ENCODE measurements at places on chromosomes 3 and 15.

DNA sequence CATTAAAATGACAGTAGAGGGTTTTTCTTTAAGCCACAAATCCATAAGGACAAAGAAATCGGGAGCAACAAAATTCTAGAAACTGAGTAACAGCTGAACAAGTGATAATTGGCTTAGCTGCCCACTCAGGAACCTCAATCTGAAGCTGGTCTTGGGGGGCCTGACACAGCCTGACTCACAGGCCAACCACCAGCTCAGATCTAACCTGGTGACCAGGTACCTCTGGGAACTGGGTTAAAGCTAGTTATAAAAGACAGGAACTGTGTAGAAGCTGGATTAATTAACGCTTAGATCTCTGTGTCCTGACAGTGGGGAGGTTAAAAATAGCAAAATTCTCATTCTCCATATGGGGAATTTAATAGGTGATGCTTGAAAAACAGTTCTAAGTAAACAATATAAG is 161.9 kb downstream of the PLCL2 start:
- no peak for DNase-seq

DNA sequence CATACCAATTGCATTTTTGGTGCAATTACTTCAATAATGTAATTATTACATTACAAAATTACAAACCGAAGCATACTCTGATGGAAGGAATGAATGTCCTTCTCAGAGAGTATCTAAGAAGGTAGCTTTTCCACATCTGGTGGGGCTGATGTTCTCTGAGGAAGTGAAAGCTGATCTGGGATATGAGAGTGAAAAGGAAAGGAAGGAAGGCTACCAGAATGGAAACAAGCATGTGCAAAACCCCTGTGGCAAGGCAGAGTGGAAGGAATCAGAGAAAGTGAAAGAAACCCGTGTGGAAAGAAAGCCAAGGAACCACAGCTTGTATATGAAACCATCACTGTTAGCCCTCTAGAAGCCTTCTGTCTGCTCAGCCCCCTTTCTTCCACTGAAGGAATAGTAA is 35.3 kb upstream of the GOLGA8A start:
- DNase-seq, result no peak

GRCh38 chr3:190266913-190267290 is 55.3 kb downstream of the CLDN1 start:
- DNase-seq, result no peak

DNA sequence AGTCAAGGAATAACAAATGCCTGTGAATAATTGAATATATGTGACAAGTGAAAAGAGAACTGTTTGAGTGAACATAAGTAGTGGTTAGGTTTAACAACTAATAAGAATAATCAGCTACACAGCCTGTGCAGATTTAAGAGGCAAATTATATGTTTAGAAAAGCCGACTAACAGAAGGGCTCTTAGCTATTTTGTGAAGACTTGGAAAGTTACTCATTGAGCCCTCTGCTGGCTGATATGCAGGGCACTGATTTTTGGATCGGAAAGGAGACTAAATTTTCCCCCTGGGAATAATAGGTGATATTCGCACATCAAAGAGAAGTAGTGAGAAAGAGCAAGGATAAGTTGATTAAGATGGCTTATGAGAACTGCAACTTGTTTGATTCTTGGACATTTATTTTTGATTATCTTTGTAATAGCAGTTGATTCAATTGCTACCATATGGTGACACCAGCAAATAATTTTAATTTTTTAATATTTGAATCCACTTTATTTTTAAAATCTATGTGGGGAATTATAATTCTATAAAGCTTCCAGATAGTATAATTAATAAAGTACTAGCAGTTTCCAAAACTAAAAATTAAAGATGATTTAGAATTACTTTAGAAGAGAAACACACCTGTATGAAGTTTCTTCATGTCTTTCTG is 156.2 kb downstream of the NLGN1 start:
- peak; percentile 16 for DNase-seq

DNA sequence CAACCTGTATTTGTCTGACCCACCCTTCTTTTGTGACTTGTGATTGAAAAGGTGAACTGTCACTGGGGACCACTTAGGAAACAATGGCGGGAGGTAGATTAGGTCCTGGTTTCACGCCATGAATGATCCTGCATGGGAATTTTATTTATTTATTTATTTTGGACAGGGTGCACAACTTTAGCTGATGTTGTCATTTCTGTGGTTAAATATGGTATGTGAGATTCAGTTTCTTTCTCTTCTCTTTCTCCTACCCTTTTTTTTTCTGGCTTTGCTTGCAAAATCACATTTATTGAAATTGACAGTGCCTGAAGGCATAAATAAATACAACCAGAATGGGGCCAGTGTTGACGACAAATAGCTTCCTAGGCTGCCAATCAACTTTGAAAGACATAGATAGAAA is 18.0 kb upstream of the HTR3E start:
- no peak for DNase-seq

- no peak for DNase-seq
Observed at GRCh38 chr3:64244011-64244942, 19.0 kb upstream of the PRICKLE2 start.

DNA sequence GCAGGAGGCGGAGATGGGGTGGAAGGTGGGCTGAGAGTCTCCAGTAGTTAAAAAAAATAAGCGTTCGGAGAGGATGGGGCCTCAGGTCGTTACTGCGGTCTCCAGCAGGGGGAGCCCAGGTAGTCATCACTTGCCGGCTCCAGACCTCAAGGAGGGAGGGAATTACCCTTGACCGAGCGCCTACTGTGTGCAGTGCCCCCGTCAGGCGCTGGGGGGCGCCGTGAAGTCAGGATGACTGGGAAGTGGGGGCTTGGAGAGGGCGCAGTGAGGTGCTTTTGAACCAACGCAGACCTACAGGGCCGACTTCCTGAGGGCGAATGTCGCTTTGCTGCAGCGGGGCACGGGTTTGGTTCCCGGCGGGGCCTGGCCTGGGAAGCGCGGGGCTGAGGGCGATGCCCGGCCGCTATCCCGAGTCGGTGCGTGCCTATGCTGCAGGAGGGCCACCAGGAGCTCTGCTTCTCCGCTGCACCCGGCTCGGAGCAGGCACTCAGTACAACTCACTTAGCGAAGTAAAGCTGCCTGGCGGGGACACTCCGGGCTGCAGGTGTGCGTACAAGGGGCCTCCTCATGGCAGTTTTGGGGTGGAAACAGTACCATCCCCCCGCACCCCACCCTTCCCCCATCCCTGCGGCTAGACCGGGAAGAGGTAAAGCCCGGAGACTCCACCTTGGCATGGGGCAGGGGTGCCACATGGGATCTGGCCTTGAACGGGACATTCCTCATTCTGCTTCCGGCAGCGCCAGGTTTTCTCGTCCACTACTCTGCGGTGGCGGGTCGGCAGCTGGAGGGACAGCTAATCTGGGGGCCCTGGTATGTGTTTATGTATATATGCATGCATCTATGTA is 79.8 kb downstream of the RHCG start:
- DNase-seq, result peak; percentile 92

- DNase-seq, result no peak
Observed at GRCh38 chr3:66227915-66228314, 7.1 kb downstream of the SLC25A26 start.

DNA sequence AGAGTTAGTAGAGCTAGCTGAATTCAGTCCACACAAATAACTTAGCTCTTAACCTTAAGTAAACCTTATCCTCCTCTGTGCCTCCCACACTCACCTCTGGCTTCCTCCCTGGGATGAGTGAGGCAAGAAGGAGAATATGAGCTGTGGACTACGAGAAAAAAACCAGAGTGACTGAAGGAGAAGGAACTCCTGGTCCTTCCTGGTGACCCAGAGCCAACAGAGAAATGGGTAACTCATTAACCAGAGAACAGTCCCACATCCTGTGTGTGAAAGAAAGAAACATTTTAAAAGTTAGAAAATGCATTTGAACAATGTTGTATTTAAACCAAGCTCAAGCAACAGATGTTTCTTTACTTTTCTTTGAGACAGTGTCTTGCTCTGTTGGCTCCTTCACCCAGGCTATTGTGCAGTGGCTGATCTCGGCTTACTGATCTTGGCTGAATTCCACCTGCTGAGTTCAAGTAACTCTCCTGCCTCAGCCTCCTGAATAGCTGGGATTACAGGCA is 27.5 kb upstream of the FAM81A start:
- DNase-seq, result no peak

- DNase-seq, result no peak
Observed at GRCh38 chr3:167441256-167441655, 32.6 kb downstream of the SERPINI2 start.

DNA sequence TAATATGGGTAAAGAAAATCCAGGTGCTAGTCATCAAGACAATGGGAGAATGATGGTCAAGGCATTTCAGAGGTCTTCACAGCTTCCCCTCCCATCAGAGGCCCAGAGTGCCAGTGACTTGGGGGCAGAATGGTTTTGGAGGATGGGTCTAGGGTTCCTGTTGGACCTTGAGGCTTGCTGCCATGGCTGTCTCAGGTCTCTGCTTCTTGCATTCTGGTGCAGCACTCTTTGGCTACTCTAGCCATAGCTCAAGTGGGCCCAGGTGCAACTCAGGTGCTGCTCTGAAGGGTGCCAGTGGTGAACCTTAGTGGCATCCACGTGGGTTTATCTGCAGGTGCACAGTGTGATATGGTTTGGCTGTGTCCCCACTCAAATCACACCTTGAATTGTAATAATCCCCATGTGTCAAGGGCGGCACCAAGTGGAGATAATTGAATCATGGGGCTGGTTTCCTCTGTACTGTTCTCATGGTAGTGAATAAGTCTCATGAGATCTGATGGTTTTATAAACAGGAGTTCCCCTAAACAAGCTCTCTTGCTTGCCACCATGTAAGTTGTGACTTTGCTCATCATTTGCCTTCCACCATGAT is 48.5 kb upstream of the PEX5L start:
- DNase-seq, result no peak

GRCh38 chr15:40446144-40446543 is 5.4 kb downstream of the BAHD1 start:
- DNase-seq, result no peak

DNA sequence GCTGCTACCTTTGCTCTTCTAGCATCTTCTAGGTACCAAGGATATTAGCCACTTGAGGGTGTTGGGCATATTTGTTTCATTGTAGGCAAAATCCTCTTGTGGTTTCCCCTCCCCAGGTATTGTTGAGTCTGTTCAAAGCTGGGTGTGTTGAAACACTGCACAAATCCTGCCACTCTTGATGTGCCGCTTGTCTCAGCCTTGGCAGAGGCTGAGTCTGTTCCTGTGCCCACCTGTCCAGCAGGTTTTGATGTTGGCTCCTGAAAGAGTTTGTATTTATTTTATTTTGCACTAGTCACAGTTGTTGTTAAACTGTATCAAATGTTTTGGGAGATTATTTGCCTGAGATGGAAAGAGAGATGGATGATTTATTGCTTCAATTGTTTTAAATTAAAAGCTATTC is 136.2 kb downstream of the USP13 start:
- DNase-seq, result no peak

DNA sequence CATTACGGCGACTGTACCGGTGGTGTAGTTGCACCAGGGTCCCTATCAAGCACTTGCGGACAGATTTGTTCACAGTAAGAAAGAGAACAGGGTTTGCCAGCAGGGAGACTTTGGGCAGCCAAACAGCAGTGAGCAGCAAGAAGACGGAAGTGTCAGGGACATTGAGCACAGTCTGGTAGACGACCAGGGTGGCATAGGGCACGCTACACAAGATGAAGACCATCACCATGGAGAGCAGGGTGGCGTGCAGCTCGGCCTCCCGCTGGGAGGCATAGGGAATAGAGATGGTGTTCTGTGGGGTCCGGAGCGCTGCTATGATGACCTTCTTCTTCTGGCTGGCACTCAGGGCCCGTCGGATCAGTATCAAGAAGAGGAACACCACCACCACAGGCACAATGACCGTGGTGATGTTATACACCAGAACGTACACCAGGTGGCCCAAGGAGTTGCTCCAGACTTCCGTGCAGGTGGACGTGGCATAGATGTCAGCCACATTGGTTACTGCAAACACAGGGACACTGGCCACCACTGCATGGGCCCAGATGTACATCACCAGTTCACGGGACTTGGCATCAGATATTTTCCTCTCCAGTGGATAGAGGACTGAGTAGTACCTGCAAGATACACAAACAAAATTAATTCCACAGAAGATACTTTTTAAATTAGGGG is 19.1 kb upstream of the FSIP1 start:
- DNase-seq, result no peak

DNA sequence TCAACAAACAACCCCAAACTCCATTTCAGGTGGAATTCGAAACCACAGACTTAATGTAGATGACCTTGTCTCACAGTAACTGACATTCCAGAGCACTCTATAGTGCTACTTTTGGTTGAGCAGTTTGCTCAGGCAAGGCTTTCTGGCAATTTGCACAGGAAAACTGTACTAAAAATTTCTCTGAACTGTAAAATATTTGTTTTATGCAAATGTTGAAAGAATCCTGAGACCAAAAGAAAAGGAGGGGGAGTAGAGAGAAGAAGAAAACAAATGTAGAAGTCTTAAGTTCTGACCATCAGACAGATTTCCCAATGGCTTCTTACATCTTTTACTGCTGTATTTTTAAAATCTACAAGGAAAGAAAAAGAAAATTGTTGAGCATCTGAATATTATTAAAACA is 53.5 kb downstream of the DTWD1 start:
- DNase-seq, result no peak

DNA sequence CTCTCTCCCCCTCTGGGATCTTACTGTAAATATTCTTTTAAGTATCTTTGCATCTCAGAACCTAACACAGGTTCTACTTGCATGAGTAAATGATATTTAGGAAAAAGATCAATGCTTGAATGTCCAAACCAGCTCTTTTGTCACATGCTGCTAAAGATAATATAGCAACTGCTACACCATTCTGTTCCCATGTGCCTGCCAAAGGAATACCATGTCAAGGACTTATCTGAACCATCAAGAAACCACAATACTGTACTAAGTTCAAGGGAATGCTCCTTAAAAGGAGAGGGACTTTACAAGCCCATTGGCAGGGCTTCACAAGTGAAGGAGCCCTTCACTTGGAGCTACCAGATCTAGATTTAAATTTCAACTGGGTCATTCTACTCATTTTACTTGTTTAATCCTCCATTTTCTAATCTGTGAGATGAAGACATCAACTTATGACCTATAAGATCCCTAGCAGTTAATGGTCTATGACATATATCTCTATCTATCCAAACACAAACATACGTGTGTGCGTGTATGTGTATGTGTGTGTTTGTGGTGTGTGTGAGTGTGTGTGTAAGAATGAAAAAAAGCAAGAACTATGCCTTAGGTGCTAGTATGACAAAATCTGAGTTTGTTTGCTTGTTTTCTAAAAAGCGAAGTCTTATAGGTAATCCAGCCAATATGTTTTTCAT is 13.0 kb upstream of the SEC62 start:
- DNase-seq, result no peak

- no peak for DNase-seq
Observed at GRCh38 chr3:10437272-10437994, 68.0 kb downstream of the ATP2B2 start.

DNA sequence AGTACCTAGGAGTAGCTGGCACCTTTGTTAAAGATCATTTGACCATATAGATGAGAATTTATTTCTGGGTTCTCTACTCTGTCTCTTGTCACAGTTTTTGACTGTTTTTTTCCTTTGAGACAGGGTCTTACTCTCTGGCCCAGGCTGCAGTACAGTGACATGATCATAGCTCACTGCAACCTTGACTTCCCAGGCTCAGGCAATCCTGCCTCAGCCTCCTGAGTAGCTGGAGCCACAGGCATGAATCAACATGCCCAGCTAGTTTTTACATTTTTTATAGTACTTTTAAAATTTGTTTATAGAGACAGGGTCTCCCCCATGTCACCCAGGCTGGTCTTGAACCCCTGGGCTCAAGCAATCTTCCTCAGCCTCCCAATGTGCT is 45.0 kb downstream of the BCL2L10 start:
- DNase-seq, result no peak

Data from NT2/D1 (cell line).